NCI-H524 (cell line): ENCODE measurements at places on chromosomes 3 and 15.

- peak; percentile 63 for DNase-seq
Observed at GRCh38 chr3:126134219-126134975, 46.0 kb downstream of the ALDH1L1 start.

- no peak for DNase-seq
Observed at GRCh38 chr3:49349348-49350114, 8.6 kb downstream of the GPX1 start.

GRCh38 chr3:59595830-59596229 is 546.0 kb upstream of the CFAP20DC start:
- DNase-seq, result no peak

DNA sequence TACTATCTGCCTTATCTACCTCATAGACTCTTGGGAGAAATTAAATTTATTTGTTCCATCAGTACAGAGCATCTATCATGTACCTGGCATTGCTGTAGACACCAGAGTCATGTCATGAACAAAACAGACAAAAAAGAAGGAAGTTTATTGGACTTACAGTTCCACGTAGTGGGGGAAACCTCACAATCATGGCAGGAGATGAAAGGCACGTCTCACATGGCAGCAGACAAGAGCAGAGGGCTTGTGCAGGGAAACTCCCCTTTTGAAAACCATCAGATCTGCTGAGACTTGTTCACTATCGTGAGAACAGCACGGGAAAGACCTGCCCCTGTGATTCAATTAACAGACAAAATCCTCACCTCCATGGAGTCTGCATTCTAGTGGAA is 25.6 kb upstream of the ACAP2 start:
- DNase-seq, result no peak

DNA sequence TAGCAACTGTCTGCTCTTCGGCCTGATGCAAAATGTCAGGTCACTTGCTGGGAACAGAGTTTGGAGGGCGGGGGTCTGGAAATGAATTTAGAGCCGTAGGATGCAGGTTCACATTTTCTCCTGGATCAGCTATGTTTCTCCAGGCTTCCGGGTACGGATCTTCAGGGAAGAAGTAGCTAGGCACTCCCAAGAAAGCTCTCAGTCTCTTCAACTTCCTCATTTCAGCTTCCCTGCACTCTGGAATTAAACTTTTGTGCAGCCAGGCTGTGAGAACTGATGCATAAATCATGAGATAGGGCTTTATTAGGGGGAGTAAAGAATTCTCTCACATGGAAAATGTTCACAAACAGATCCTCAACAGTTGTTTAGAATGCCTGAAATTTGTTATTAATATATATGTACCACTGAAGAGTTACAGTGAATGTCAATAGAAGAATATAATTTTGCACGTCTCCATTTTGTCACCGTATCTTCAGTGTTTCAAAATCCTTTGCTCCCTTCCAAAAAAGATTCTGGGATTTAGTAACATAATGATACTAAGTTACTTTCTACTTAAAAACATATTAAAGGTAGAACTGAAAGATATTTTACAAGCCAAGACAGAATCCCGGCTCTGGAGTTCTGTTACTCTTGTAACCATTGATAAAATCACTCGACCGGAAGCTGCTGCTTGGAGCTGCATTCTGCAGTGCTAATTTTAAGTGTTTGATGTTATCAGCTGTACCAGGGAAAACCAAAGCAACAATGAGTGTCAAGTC is 178.5 kb upstream of the P2RY1 start:
- DNase-seq, result no peak

DNA sequence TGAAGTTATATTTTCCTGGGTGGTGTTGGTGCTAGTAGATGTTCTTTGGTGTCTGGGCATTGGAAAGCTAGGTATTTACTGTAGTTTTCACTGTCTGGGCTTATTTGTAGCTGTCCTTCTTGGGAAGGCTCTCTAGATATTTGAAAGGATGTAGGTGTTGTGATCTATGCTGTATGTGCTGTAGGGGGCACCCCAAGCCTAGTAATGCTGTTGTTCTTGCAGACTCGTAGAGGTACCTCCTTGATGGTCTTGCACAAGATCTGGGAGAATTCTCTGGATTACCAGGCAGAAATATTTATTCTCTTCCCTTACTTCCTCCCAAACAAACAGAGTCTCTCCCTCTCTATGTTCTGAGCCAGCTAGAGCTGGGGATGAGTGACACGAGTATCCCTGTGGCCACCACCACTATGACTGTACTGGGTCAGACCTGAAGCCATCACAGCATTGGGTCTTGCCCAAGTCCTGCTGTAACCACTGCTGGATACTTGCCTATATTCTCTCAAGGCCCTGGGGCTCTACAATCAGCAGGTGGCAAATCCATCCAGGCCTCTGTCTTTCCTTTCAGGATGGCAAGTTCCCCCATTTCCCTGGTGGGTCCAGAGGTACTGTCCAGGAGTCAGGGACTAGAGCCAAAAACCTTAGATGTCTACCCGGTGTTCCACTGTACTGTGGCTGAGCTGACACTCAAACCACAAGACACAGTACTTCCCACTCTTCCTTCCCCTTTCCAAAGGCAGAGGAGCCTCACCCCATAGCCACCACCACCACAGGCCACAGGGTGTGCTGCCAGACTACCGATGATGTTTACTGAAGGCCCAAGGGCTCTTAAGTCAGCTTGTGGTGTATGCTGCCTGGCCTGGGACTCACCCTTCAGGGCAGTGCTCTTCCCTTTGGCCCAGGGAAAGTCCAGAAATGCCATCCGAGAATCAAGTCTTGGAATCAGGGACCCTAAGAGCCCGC is 195.2 kb upstream of the DPPA4 start:
- peak; percentile 84 for DNase-seq

DNA sequence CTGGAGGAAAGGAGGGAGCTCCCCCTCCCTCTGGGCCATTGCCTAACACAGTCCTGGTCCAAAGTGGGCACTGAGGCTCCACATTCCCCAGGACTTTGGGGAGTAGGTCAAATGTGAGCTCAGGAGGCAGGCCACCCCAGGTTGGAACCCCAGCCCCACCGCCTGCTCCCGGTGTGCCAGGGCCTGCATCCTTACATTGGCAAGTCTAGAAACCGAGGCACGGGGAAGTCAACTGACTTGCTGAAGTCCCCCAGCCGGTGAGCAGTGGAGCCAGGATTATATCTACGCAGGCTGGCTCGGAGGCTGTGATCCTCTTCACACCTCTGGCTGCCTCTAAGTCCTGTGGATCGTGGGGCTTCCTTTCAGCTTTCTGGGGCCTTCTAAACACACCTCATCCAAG is 48.7 kb downstream of the RHCG start:
- DNase-seq, result no peak

DNA sequence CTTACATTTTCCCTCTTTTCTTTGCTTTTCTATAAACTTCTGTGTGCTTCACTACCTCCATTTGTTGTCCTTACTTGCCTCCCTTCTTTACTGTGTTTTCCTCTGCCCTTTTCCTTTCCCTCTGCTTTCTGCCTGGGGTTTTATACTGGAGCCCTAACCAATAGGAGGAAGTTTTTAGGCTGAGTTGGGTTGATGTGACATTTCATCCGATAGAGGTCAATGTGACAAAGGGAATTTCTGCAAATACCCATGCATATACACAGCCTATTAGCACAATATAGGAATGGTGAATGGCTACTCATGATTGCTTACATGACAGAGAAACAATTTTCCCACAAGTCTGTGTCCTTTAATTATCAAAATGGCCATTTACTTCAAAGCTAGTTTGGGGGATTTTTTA is 153.0 kb upstream of the ARPP21 start:
- no peak for DNase-seq

- DNase-seq, result no peak
Observed at GRCh38 chr3:186517218-186517617, 27.0 kb downstream of the CRYGS start.

GRCh38 chr3:20186600-20187004 is 596 bp upstream of the SGO1 start:
- DNase-seq, result peak; percentile 19

- DNase-seq, result no peak
Observed at GRCh38 chr15:81331600-81331999, 7.7 kb upstream of the STARD5 start.

DNA sequence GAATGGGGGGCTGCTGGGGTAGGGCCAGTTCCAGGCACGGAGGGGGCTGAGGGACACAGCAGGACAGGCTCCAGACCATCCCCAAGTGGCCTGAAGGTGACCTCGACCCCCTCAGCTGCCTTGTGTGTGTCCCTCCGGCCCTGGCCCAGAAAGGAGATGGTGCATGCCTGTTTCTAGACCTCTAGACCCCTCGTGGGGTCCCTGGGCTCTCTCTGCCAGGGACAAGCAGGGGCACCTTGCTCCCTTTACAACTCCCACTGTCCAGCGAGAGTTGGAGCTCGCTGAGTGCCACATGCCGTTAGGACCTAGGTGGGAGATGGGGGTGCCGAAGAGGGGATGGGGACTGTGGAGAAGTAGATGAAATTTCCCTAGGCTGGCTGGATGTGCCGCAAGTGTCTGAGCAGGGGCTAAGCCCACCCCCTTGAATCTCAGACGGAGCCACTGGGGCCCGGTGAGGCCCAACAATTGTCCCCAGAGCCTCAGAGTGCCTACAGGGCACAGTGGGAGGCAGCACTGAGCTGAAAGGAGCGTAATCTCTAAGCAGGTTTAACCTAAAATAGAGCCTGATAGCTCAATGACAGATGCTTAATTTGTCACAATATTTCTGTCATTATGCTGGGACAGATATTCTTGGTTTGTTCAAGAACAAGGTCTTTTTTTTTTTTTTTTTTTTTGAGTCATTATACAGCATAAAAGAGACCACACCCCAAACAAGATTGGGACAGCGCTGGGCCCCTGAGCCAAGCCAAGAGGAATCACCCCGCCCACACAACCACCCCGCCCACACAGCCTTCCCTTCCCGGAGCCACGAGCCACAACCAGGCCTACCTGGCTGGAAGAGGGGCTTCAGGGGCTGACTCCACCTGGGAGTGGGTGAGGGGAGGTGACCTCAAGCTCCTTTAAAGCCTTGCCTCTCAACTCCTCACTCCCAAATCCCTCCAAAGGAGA is 23.6 kb upstream of the KLF13 start:
- peak; percentile 47 for DNase-seq

DNA sequence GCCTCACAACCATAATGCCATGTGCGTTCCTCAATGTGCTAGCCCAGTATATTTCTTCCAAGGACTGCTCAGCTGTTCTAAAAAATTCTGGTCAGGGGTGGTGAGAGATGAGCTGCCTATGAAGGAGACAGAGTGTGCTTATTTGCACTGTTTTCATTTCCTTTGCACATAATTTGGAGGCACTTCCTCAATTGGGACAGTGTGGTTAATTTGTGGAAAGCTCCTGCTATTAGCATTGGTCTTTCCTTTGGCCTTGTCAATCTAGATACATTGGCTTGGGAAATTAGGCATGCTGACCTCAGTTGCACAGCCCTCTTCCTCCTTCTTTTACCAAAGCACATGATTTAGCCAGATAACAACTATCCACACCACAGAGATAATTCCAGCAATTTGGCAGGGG is 9.4 kb downstream of the FAM81A start:
- DNase-seq, result no peak

DNA sequence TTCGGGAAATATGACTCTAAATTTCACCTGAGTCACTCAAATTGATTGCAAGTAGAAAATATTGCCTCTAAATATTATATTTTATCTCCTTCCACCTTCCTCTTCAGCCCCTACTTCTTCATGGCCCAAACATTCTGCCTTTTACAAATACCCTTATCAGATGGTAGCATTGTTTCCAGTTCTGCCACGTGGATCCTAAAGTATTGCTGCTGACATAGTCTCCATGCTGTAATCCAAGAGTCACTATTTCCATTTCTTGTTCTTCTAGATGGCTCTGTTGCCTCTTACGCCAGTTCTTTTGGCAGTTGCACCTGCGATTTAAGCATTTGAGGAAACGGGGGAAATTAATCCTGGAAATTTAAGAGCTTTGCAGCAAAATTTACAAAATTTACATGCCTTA is 13.6 kb downstream of the LMOD3 start:
- DNase-seq, result no peak

- DNase-seq, result no peak
Observed at GRCh38 chr3:33095436-33095835, 1.5 kb downstream of the GLB1 start.

DNA sequence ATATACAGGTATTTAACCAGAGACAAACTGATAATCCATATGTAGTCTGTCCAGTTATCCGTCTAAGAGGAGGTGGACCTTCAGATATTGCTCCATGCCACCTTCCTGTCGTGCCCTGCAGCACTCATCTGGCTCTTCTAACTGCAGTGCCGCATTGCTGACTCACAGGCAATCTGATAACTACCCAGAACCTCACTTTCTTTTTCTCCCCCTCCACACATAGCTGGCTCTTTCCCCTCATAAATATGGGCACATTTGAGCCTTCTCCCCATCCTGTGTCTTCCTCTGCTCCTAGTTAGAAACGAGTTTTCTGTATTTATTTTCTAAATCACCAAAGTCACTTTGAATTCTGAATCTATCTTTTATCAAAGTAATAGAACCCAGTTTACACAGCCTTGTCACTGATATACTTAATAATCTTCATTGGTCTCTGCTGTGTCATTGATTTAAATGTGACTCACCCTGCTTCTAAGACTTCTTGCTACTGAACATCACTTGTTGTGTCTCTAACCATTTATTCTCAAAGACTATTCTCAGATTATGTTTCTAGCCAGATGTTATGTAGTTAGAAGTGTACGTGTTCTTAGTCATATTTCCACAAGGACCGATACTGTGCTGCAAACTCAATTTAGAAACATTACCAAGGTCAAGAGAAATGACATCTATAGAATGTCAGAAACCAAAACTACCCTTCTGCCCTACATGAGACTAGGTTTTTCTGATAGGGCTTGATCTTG is 17.4 kb upstream of the KCNMB2 start:
- no peak for DNase-seq

GRCh38 chr3:45688194-45688881 is 858 bp upstream of the SACM1L start:
- DNase-seq, result peak; percentile 46

GRCh38 chr15:47473832-47474231 is 243.5 kb upstream of the SEMA6D start:
- DNase-seq, result no peak

DNA sequence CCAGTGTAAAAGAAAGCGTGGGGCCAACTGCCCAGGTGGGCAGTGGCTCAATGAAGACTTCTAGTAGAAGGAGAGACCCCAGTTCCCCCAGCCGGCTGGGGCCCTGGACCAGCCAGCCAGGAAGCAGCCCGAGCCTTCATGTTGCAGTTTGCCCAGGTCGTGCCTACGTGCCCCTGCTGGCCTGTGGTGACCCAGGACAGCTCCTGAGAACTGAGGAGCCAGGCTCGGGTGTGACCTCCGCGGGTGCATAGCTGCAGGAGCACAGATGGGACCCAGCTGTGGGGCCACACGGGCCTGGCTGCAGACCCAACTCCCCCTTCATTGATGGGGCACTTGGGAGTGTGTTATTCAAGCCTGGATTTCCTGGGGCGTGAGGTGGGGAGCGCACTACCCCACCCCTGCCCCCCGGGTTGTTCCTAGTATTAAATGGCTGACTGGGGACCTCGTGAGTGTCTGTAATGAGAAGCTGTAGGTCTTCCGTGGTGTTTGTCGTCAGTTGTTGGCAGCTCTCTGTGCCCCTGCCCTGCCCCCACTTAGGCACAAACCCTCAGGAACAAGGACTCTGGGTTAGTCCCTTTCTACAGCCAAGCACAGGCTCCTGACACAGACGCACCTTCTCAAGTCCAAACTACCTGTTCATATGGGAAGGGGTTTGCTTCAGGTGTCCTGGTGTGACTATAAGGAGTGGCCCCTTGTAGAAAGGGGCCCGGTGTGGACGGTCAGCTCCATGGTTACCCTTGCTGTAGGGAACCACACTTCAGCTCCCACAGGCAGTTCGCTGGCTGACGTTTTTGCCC is 39.1 kb downstream of the IDH2 start:
- no peak for DNase-seq
